ENCODE measurements at places on chromosomes 16 and 17.

GRCh38 chr16:48013491-48013901, 142.3 kb downstream of the ABCC12 start:
- peak; percentile 87 for DNase-seq

DNA sequence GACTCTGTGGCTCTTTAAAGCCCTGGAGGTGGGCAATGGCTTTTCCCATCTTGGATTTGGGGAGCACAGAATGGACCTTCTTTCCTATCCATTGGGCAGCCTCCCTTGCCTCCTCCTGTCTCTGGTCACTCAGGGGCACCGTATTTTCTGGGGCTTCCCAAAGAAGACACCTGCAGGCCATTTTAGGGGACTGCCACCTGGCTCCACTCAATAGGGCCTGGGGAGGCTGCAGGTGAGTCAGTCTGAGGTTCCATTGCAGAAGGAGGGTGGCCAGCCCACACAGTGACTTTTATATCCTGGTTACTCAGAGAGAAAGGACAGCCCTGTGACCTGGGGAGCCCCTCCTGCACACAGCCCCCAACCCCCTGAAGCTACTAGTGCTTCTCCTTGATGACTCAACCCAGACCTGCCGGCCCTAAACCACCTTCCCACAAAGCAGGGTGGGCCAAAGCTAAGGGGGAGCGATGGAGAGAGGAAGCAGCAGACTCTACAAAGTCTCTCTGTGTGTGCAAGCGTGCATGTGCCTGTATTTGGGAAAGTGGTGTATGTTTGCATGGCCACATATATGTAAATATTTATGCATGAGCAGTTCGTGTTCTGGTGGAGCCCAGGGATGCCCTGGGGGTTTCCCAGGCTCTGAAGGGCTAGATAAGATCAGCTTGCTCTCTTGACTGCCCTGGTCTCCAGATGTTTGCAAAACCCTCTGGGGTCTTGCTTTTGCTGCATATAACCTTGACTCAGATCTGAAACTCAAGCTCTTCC, 5.0 kb downstream of the CX3CL1 start:
- DNase-seq: no peak

GRCh38 chr16:86448306-86448890, 61.9 kb upstream of the FOXF1 start:
- DNase-seq: no peak

DNA sequence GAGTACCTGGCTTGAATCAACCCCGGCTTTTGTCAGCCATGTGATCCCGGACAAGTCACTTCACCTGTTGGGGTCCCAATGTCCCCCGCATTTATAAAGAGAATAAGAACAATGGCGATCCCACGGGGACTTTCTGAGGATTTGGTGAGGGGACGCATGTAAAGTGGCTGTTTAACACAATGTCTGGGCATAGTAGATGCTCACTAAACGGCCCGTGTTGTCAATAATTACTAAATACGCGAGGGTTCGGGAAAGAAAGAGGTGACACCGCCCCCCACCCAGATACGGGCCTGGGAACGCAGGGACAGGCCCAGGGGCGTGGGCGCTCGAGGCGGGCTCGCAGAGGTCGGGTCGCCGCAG, 1.8 kb downstream of the SYNGR3 start:
- DNase-seq: no peak

GRCh38 chr16:70685938-70686375, at the start of gene MTSS2:
Gene MTSS2, minus strand, starts transcription at chr16:70686053. Its CDS starts 262 bp downstream, at chr16:70685791.
- DNase-seq: no peak

- no peak for DNase-seq
Observed at GRCh38 chr17:61783556-61784304, 79.6 kb downstream of the BRIP1 start.

GRCh38 chr16:77307426-77308162, 108.4 kb downstream of the SYCE1L start:
- DNase-seq: no peak

DNA sequence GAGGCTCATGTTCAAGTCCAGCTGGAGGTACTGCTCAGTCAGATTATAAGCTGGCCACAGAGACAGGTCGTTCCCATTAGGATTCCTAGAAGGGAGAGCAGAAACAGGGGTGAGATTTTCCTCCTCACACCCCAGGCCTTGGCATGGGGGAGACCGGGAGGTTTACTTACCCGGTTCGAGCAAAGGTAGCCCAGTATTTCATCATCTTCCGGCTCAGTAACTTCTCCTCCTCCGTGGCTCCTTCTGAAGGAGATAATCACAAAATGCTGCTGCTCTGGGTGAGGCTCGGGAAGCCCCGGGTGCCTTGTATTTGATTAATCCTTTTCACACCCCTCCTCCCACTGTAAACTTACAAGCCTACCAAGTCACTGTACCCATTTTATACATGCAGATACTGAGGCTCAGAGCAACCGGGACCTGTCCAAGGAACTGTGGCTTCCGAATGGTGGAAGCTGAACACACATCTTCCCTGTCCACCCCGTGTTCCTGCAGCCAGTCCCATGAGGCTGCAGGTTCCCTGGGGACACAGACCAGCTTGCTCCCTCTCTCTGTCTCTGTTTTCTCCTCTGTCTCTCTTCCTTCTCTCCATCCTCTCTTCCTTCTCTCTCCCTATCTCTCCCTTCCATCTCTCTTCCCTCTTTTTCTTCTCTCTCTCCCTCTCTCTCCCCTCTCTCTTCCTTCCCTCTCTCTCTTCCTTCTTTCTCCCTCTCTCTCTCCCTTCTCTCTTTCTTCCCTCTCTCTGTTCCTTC, 13.9 kb upstream of the CES1 start:
- no peak for DNase-seq

DNA sequence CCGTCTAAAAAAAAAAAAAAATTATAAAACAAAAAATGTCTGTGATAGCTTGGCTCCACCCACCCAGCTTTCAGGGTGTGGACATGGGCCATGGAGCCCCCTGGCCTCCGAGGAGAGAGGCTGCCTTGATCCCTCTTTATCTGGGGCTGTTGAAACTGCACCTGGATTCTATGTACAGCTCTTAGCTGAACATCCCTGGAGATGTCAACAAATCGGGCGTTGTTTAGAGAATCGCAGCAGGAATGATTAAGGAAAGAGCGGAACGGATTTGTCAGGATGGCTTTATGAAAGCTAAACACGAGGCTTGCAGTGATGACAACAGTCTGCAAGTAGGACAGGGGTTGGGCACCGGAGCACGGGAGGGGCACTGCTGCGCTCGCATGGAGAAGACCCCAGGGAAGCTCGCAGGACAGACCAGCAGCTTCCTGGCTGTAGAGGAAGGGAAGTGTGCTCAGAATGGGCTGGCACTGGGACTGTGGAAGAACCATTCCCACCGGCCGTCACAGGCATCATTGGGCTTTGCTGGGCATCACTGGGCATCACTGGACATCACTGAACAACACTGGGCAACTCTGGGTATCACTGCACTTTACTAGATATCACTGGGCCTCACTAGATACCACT, 195.8 kb upstream of the FOXF1 start:
- no peak for DNase-seq

GRCh38 chr17:45341533-45342158, 24.8 kb upstream of the MAP3K14 start:
- DNase-seq: peak; percentile 75

DNA sequence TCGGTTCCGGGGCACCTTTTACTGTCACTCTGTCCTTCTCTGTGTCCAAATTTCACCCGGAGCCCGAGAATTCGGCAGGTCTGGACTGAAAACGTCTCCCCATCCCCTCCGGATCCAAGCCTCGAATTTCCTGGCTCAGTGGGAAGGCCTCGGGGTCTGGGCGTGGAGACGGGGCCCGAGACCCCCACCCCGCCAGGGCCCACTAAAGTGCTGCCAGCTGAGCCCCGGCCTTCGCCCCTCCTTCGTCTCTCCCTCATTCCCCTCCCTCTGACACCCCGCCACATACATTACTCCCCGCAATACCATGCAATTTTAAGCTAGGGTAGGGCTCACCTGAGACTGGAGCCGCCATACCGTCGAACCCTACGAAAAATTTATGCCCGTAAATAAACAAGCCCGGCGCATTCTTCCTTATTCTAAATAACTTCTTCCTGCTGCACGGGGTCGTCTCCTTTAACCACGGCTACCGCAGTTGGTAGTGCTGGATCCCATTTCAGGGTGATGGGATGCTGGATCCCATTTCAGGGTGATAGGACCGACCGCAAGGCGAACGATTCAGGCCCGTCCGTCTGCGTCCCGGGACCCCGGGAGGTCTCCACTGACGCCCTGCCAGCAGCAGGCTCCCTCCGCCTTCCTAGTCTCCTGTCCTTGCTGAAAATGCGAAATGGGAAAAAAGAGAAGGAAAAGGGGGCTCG, 4.4 kb upstream of the OR1F1 start:
- no peak for DNase-seq

DNA sequence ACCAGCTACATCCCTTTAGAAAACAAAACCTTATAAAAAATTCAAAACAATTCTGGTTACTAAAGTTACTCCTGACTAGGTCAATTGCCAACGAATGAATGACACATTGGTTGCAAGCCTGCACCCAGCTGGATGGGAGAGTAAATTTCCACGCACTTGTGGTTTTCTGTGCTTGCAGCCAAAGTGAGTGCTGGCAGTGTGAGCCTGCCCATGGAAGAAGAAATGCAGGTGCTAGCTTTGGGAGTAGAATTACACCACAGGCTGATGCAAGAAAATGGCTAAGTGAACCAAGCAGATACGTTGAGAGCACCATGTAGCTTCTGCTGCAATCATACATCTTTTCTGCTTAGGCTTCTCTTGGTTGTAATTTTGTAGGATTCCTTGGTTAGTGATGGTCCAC, 74.6 kb downstream of the SYCE1L start:
- peak; percentile 54 for DNase-seq

Measured in kidney epithelial cell (primary cell).